ENCODE measurements at places on chromosomes 12 and 14.

DNA sequence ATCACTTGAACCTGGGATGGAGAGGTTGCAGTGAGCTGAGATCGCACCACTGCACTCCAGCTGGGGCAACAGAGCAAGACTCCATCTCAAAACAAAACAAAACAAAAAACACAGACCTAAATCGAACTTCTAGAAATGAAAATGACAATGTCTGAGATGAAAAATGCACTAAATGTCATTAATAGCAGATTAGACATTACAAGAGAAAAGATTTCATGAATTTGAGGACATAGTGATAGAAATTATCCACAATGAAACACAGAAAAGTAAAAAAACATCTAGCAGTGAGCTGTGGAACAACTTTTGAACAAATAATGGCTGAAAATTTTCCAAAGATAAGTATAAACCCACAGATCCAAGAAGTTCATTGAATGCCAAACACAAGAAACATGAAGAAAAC lies 35.2 kb downstream of the BICDL1 start:
- no peak for DNase-seq

DNA sequence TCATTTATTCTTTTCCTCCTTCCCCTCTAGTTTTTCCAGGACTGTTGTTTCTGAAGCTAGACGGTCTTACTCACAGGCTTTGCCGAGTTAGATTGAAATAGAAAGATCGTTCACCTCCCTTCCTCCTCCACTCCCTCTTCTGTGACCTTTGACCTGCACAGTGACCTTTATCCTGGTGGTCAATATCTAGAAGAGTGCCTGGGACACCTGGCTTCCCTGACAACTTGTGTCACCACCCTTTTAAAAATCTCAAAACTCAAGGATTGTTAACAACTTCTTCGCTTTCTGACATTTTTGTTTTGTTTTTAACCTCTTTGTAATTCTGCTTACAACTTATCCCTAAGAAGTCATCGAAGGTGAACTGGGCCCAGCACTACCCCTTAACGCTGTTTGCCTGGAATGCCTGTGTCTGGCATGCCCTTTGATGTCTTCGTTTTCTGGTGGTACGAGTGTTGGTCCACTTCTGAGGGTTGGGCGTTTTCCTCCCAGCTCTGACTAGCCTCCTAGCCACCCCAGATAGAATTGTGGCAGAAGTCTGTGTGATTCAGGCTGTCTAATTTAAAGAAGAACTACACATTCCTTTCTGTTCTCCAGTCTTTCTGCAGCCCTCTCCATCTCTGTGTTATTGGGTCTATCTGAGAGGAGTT lies 2.8 kb upstream of the KRT75 start:
- DNase-seq, result no peak

DNA sequence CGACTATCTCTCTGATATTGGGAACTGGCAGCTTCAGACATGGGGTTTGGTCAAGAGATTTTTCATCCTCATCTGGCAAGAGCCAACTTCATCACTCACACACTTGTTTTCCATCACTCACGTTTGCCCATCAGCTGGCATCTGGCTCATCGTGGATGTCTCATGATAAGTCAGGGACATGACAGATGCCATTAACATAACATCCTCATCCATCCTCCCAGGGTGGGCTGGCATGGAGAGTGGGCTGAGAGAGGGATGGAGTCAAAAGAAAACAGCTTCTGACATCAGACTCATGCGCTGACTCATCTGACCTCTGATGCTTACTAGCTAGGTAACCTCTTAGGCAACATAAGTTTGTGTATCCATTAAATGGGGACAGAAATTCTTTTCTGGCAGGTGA lies 1.8 kb upstream of the VSX2 start:
- DNase-seq, result no peak

- no peak for DNase-seq
These were observed 92.4 kb downstream of the TPH2 start for GRCh38 chr12:72031066-72031465.
